Left ventricle myocardium superior (tissue), 1 donor: ENCODE measurements at places on chromosomes 16 and 17. TPM values are rescaled to one million over a fixed set of nuclear protein-coding genes. Genes with fewer than 3 reads are reported as not detected.
A peak's percentile ranks its signal among the peaks of the same experiment; 100 is the strongest.

DNA sequence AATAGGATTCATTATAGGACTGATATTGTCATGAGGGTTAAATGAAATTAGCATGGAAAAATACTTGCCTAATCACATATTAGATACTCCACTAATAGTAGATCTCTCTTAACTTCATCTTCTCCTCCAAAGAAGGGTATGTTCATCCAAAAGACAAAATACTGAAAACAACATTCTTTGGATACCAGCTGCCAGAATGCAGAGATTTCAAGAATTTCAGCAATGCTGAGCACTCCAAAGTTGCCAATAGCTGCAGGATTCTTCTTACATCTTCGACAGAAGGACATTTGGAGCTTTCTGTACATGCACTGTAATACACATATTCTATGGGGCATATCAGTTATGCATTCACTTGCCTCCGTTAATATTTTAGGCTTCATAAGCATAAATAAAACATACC, 436.5 kb downstream of the HAPSTR1 start:
- no peak for DNase-seq

- no peak for DNase-seq
These were observed 241.6 kb downstream of the XYLT1 start for GRCh38 chr16:17229131-17229530.

GRCh38 chr17:4785311-4786105, 656 bp downstream of the VMO1 start:
- DNase-seq: peak; percentile 36

DNA sequence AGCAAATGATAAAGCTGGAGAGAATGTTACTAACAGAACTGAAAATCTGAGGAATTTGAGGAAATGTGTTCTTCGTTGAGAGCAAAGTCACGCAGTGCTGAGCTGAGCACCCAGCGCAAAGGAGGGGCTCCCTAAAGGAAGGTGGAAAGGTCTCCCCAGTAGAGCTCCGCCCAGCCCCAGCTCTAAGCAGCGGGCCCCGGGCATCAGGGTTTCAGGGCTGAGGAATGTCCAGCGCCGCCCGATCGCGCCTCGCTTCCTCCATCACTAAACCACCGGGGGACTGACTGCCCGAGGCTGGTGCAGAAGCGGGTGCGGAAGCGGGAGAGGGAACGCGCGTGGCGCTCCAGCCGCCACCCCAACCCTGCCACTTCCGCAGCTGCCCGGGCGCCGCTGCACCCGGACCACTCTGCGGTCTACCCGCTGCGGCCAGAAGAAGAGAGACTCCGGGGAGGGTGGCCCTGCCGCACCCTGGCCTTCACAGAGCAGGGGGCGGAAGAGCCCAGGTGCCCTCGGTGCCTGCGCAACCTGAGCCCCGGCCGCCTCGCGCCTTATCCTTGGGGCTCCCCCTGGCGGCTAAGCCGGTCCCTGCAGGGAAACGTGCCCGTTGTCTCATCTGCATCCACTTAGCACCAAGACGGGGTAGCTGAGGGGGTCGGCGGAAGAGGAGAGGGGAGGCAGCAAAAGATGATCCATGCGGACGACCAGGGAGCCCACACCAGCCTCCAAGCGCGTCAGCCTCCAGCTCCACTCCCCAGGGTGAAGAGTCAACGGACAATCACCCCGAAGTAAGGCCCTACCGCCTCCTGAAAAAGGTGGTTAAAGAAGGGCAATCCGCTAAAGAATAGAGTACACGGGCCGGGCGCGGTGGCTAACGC, 12.4 kb upstream of the GUCY2D start:
- peak; percentile 91 for DNase-seq

DNA sequence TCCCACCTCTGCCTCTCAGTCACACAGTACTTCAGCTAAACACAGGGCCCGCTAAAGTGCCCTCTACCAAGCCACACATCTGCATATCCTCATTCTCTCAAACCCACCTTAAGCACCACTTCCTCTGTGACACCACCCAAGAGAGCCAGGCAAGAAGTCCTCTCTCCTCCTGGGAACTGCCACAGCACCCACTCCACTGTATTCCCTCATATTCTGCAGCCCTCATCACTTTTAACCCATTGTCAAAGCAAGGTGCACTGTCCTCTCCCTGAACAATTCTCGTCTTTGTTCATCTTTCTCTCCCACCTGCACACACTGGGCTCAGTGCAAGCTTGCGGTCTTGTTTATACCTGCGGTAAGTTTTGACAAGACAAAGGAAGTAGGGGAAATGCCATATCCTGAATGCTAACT, 13.6 kb downstream of the CHD9 start:
- no peak for DNase-seq

- no peak for DNase-seq
These were observed 121.3 kb upstream of the CACNG5 start for GRCh38 chr17:66713533-66714042.

DNA sequence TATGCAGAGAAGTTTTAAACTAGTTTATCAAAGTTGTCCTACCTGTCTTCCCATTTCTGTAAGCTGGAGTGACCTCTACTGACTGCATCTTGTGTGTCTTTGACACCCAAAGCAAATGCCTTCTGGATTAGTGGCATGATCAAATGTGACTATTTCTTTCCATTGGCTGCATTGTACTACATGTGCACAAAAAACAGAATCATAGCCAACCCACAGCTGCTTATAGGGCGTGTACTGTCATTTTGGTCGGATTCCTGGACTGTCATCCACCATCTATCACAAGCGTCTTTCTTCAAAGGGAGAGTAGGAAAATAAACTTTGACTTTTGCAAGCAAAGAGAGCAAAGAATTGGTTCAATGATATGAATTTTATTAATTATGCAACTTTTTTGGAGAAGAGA, 310.6 kb downstream of the MAP2K6 start:
- DNase-seq: no peak

The NPTX1 gene
- not detected for total RNA-seq
